ENCODE measurements at places on chromosomes 4 and X.

GRCh38 chr4:61520681-61521160, 320.6 kb downstream of the ADGRL3 start:
- DNase-seq, result no peak

DNA sequence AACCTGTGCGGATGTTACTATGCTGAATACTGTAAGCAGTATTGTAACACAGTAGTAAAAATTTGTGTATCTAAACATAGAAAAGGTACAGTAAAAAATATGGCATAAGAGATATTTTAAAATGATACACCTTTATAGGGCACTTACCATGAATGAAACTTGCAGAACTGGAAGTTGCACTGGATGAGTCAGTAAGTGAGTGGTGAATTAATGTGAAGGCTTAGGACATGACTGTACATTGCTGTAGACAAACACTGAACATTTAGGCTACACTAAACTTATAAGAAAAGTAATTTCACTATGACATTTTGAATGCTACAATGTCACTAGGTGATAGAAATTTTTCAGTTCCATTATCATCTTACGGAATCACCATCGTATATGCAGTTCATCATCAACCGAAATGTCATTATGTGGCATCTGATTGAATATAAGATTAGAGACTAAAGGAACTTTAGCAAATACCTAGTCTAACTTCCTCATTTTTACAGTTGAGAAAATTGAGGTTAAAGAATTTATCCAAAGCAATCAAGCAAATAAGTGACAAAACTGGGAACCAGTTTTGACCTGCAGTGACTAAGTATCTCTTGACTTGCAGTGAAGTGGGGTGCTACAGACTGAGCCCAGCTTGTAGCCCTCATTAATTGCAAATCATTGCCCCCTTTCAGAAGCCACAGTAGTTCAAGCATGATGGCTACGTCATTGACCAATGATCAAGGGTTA, 55.3 kb downstream of the EGF start:
- no peak for DNase-seq

DNA sequence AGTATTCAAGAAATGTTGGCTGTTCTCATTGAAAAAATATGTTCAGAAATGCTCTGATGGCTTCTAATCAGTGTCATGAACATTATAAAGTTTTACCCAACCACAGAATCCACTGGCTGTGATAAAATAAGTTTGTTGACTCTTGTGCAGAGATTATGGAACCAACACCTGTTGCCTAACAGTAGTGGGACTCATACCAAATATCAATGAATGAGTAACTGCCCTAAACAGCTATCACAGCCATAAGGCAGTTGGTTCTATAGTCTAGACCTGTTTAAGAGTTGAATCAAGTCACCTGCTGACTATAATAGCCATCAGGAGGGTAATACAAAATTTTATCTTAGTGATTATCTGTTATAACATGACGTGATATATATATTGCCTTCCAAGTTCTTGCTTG, 168.3 kb downstream of the ATOH1 start:
- DNase-seq, result no peak

- DNase-seq, result no peak
Measured at GRCh38 chr4:142104041-142104440, 467.7 kb downstream of the IL15 start.

GRCh38 chr4:109026588-109026987, 263.7 kb upstream of the ETNPPL start:
- DNase-seq, result no peak

DNA sequence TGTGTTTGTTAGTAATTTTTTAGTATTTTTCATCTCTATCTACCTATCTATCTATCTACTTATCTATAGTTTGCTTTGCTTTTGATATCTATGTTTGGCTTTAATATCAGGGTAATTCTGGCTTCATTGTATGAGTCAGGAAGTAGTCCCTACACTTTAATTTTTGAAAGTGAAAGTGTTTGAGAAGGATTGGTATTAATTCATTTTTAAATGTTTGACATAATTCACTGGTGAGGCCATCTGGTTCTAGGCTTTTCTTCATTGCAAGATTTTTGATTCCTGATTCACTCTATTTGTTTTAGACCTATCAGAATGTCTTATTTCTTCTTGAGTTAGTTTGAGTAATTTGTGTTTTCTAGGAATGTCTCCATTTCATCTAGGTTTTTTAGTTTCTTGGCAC, 20.2 kb upstream of the TCP11X2 start:
- no peak for DNase-seq

DNA sequence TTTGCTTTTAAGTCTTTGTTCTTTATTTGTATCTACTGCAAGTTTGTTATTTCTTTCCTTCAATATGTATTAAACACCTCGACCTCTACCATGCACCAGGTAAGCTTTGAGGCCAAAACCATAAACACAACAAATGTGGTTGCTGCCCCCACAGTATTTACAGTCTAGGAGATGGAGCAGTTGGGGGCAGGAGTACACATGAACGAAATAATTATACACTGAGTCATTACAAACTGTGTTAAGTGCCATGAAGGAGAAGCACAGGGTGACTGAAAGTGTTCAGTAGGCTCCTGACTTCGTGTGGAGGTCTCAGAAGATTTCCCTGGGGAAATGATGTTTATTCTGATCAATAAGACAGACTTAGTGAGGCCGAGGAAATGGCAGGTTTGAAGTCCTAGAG, 30.3 kb downstream of the SLC25A43 start:
- DNase-seq, result no peak

- no peak for DNase-seq
Measured at GRCh38 chr4:67038228-67038566, 507.1 kb downstream of the CENPC start.

- no peak for DNase-seq
Measured at GRCh38 chr4:99504804-99505502, 5.9 kb upstream of the C4orf17 start.

GRCh38 chrX:40155589-40156469, 58.1 kb upstream of the BCOR start:
- no peak for DNase-seq

- DNase-seq, result no peak
Measured at GRCh38 chr4:149741186-149741831, 74.3 kb downstream of the IQCM start.

GRCh38 chrX:107755721-107756120, 19.9 kb downstream of the TSC22D3 start:
- DNase-seq, result no peak

DNA sequence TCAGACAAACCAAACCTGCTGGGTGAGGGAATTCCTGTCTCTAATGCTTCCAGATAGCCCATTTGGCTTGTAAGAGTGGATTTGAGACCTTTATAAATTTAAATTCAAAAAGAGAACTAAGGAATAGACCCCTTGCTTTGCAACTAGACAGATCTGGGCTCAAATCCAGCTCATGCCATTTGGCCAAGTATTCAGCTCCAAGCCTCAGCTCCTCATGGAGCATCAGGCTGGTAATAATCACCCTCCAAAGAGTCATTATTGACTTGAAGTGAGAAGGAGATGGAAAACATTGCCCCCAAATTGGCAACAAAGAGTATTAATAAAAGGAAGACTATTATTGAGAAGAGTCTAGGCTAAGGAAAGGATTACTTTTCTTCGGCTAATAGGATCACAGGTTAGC, 134.7 kb downstream of the PDE5A start:
- no peak for DNase-seq

DNA sequence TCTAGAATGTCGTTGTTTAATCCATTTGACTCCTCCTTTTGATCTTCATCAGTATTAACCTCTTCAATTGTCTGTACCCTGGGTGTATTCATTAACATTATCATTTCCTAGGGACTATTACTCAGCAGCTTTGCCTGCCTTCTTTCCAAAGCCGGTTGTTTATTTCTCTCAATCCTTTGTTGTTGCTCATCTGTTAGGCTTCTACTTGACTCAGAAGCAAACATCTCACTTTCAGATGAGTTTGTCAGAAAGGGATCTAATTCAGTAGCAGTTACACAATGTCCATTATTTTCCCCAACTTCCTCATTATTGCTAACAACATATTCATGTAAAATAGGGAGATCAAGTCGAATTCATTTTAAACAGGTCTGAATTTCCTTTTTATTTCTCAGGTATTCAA, 22.1 kb upstream of the HSD17B10 start:
- no peak for DNase-seq

GRCh38 chr4:41712425-41712824, 36.1 kb downstream of the PHOX2B start:
- DNase-seq, result no peak

GRCh38 chr4:145490796-145491195, 9.1 kb downstream of the SMAD1 start:
- no peak for DNase-seq

DNA sequence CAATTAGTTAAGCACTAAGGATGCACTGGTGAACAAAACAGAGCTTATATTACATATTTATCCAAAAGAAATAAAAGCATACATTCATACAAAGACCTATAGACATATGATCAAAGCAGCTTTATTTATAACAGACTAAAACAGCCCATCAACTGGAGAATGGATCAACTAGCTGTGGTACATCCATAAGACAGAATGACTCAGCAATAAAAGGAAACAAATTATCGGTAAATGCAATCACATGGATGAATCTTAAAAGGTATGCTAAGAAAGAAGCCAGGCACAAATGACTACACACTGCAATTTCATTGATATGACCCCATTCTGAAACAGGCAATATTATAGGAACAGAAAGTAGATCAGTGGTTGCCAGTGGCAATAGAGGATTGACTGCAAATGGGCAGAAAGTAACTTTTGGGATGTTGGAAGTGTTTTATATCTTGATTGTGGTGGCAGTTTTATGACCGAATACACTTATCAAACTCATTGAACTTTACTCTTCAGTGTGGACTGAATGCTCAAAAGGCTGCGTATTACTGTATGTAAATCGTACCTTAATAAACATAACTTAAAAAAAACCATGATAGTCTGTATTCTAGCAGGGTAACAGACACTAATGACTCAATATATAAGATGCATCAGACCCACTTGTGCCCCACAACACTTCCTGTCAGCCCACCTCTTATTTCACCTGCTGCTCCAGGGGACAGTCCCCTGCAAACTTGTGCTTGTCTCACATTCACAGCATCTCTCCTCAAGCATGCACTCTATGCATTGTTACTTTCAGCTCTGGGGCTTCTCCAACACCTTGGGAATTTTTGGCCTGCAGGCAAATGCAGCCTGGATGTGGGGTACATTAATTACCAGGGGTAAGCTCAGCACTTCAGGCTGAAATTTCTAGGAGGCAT, 59.1 kb downstream of the MID1IP1 start:
- DNase-seq, result no peak

- no peak for DNase-seq
Measured at GRCh38 chr4:113445286-113445685, 316.3 kb downstream of the CAMK2D start.

- no peak for DNase-seq
Measured at GRCh38 chrX:113726466-113726865, 857.4 kb upstream of the HTR2C start.

GRCh38 chrX:96211953-96212352, 472.7 kb upstream of the DIAPH2 start:
- DNase-seq, result no peak

DNA sequence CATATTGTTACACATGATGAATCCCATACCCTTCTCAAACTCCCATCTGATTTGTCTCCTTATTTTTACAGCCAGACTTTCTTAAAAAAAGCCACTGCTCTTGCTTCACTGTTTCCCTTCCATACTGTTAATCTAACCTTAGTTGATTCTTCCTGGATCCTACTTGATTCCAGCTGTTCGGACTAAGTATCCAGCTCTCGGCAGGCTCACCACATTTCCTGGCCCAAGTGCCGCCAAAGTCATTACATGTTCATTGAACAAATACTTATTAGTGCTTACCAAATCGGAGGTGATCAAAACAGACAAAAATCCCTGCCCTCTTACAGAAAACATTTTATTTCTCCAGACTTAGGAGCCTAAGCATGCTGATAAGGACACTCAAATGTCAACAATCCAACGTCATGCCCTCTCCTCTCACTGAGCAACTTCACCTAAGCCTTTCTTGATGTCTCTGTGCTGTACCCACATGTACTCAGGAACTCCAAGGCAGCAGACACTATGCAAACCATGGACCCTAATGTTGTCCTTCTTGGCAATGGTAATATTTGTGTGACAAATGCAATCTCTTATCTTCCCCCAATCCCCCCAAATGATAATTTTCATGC, 45.1 kb upstream of the C1QTNF7 start:
- DNase-seq, result no peak

- no peak for DNase-seq
Measured at GRCh38 chr4:123802082-123802645, 405.6 kb downstream of the SPRY1 start.

GRCh38 chr4:110009550-110009949, 96.9 kb downstream of the EGF start:
- no peak for DNase-seq

- no peak for DNase-seq
Measured at GRCh38 chr4:168509786-168510185, 12.9 kb downstream of the PALLD start.

DNA sequence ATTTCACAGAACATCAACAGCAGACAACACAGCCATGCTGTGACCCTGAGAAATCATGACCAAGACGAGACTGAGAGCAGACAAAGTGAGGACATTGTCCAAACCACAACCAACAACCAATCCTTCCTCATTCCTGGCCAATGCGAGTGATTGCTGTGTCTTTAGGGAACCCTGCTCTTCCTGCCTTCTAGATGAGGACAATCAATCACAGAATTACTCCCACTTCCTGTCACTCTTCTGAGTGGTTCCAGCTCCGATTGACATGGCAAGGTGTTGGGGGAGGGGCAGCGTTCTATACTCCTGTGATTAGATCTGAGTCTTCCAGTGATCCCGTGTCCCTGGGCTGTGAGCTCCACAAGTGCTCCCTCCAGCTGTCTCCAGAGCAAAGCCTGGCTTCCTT, 227.8 kb downstream of the STIM2 start:
- no peak for DNase-seq

DNA sequence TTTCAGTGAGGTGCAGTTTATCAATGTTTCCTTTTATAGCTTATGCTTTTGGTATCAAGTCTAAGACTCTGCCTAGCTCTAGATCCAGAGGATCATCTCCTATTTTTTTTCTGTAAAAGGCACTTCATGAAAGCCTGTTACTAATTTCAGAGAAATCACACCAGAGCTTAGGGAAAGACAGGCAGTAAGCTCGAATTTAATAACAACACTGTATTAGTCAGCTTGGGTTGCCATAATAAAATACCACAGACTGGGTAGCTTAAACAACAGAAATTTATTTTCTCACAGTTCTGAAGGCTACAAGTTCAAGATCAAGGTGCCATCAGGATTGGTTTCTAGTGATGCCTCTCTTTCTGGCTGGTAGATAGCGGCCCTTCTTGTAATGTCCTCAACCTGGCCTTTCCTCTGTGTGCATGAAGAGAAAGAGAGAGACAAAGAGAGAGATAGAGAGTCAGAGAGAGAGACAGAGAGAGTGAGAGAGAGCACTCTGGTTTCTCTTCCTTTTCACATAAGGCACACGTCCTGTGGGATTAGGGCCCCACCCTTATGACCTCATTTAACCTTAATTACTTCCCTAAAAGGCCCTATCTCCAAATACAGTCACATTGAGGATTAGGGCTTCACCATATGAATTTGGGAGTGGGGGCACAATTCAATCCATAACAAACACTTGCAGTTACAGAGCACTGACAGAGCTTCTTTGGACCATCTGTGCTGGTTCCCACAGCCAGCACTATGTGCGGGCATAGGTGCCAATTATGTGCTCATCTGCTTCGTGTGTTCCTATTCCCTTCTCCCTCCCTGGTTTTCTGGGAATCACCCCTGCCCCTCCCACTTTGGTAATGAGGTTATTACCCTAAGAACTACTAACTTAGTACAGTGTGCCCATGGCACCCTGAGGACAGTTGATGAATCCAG, 114.8 kb upstream of the MED14 start:
- DNase-seq, result no peak

Data from stimulated activated CD8-positive, alpha-beta memory T cell treated with anti-CD3 and anti-CD28 coated beads, Interleukin-4, amount 100 ng/mL, for 1 hour (primary cell).